Fibroblast of skin of right quadriceps (primary cell): ENCODE measurements at places on chromosomes 12 and 14.

DNA sequence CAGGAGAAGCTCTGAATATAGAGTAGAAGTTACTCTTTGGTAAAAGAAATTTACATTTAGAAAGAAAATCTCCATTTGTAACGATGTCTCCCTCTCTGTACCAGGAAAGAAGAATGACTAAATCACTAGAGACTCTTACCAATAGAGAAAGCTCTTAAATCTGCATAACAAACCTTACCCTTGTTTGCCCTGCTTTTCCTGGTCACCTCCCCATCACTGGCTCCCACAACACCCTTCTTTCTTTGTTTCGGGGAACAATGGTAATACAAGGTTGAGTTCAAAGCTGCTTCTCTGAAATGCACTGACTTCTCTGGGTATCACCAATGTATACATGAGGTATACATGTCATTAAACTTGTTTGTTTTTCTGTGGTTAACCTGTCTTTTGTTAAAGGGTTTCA lies 351.1 kb upstream of the FLRT2 start:
- no peak for DNase-seq

GRCh38 chr12:53101931-53102781 lies 1.1 kb upstream of the SOAT2 start:
- no peak for DNase-seq

DNA sequence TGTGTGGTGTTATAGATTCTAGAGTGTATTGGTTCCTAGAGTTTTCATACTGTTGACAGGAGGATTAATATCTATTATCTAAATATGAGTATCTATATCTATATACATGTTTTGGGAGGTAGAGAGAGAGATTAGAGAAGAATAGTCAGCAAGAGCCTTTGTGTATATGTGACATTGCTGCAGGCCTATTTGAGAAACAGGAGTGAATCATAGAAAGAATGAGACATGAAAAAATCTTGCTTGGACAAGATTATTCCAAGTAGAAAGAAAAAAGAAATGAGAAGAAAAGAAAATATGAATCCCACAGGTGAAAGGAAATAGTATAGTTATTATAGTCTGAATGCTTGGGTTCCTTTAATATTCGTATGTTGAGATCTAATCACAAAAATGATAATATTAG lies 720.4 kb downstream of the RERGL start:
- no peak for DNase-seq

GRCh38 chr14:102888748-102889147 lies 33.7 kb upstream of the AMN start:
- no peak for DNase-seq

- DNase-seq = no peak
These were observed 47.2 kb upstream of the KTN1 start for GRCh38 chr14:55532645-55533344.

GRCh38 chr12:2825132-2825531 lies 9.7 kb downstream of the NRIP2 start:
- no peak for DNase-seq

- no peak for DNase-seq
These were observed 90.7 kb downstream of the NINJ2 start for GRCh38 chr12:572532-572899.

DNA sequence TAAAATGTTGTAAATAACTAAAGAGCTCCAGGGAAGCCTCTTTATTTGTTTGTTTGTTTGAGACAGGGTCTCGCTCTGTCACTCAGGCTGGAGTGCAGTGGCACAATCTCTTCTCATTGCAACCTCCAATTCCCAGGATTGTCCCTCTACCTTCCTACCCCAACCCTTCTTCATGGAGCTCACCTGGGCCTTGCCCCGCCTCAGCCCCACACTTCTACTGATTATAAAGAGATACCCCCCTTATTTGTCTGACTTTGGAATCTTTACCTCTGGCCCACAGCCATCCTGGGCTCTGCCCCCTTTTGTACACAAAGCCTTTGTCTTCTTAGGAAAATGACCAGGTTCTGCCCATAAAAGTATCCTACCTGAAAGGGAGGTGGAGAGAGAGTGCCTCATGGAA lies 9.1 kb upstream of the BLTP3B start:
- DNase-seq = no peak

DNA sequence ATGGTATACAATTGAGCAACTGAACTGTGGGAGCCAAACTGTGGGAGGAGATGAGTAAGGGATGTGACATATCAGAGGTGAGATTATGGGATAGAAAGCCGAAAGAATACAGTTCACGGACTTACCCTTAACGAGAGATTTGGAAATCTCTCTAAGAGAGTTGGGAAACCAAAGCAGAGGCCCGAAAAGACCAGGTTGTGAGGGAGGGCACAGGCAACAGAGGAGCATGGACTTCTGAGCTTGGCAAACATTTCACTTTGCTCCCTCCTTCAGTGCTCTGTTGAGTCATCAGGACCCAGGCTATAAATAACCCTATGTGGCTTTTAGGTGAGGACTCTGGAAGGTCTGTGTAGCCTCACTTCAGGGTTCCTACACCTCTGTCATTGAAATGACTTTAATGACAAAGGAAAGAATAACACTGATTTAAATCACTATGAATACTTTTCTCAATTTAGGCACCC lies 120.6 kb downstream of the TGFB3 start:
- peak; percentile 56 for DNase-seq

DNA sequence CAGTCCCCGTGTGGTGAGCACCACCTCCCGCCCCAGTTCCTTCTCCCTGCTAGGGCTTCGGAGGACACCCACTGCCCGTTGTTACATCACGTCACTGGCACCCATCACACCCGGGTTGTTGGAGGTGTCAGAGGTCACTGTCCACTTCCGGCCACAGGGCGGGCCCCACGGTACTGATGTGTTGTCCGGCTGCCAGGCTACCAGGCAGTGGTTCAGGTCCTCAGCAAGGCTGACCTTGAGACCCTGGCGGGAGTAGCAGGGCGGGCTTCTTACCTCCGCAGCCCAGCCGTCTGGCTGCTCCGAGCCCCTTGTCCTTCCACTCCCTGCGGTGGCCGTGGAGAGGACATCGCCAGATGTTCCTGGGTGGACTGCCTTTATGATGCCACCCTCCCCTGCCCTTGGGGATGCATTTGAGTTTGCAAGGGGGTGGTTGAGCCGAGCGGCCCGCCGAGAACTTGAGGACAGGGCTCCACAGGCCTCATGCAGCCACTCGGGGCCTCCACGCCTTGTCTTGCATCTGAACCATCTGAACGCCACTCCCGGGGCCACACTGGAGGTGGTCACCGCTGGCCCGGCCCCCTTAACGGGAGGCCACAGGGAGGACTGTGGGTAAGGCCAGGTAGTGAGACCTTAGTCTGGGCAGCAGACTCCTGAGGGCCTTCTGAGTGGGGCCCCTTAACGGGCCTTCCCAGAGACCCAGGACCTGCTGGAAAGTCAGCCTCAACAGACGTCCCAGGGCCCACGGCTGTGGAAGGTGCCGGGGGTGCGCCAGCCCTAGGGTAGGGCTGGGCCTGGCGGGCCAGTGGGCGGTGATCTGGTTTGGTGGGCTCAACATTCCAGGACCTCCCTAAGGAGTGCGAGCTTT lies 27.1 kb upstream of the PLD4 start:
- DNase-seq = no peak

GRCh38 chr14:104441275-104442106 lies 138.1 kb upstream of the C14orf180 start:
- no peak for DNase-seq

GRCh38 chr14:71474301-71475265 lies 457.6 kb upstream of the RGS6 start:
- DNase-seq = no peak

DNA sequence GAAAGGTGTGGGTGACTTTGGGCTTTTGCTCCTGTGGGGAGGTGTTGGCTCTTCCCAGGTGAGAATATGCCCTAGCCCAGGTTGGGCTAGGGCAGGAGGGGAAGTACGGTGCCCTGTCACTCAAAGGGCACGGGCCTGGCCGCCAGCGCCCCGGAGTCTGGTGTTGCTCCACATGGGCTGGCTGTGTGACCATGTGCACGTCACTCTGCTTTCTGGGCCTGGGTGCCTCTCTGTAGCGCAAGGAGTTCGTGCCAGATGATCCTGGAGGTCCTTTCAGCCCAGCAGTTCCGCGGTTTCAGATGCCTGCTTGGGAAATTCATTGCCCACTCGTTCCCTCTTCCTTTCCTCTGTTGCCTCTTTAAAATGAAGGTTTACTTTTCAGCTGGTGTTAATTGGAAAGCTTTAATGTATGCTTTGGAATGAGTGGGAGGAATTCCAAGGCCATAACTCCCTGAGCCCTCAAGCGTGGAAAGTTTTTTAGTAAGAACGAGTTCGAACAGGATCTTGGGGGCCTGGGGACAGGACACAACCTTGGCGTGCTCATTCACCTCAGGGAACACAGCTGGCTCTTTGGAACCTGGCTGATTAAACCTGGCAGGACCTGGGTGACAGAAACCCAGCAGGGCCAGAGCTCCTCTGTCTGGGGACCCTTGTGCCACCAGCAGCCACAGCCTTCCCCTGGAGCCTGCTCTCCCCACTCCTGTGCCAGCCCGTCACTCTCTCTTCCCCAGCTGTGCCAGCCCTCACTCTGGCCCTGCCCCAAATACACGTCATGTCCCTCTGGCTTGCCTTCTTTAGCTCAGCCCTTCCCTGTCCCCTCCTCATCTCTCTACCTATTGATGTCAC lies 42.8 kb downstream of the TSPAN9 start:
- DNase-seq = peak; percentile 66

DNA sequence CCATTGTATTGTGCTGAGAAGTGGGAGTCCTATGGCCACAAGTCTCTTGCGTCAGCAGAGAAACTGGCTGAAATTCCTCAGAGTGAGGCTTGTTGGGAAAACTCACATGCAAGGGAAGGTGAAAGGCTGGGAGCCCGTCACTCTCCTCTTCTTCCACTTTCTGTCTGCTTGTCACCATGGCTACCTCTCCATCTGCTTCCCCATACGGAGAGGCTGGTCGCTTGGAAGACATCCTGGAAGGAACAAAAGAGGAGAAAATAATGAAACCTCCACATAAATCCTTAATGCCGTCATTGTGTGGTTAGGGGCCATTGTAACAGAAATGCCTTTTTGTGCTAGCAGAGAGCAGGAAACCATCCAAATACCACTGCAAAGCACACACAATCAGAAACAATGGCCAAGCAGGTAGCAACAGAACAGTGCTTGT lies 53.7 kb downstream of the SOX5 start:
- peak; percentile 1 for DNase-seq

GRCh38 chr12:94208622-94208966 lies 60.2 kb downstream of the PLXNC1 start:
- DNase-seq = no peak

GRCh38 chr12:50394469-50395029 lies 1.9 kb downstream of the FAM186A start:
- DNase-seq = peak; percentile 65

DNA sequence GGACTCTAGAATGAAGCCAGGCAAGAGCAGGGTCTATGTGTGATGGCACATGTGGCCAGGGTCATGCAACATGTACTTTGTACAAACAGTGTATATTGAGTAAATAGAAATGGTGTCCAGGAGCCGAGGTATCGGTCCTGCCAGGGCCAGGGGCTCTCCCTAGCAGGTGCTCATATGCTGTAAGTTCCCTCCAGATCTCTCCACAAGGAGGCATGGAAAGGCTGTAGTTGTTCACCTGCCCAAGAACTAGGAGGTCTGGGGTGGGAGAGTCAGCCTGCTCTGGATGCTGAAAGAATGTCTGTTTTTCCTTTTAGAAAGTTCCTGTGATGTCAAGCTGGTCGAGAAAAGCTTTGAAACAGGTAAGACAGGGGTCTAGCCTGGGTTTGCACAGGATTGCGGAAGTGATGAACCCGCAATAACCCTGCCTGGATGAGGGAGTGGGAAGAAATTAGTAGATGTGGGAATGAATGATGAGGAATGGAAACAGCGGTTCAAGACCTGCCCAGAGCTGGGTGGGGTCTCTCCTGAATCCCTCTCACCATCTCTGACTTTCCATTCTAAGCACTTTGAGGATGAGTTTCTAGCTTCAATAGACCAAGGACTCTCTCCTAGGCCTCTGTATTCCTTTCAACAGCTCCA lies 39.6 kb downstream of the DAD1 start:
- no peak for DNase-seq

DNA sequence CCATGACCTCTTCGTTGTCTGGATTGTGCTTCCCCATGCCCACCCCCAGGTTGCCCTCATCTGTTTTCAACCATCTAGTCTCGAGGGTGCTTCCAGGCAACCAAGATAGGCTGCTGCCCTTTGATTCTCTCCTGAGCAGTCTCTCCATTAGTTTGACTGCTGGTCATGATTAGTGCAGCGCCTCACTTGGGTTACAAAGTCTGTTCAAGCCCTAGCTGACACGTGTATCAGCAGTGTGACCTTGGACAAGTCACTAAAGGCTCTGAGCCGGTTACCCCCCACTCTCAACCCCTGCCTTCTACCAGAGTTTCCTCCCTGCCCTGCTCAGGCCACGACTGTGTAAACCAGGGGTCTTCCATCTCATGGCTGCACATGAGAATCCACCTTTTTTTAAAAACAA lies 185.3 kb upstream of the PWP1 start:
- no peak for DNase-seq

DNA sequence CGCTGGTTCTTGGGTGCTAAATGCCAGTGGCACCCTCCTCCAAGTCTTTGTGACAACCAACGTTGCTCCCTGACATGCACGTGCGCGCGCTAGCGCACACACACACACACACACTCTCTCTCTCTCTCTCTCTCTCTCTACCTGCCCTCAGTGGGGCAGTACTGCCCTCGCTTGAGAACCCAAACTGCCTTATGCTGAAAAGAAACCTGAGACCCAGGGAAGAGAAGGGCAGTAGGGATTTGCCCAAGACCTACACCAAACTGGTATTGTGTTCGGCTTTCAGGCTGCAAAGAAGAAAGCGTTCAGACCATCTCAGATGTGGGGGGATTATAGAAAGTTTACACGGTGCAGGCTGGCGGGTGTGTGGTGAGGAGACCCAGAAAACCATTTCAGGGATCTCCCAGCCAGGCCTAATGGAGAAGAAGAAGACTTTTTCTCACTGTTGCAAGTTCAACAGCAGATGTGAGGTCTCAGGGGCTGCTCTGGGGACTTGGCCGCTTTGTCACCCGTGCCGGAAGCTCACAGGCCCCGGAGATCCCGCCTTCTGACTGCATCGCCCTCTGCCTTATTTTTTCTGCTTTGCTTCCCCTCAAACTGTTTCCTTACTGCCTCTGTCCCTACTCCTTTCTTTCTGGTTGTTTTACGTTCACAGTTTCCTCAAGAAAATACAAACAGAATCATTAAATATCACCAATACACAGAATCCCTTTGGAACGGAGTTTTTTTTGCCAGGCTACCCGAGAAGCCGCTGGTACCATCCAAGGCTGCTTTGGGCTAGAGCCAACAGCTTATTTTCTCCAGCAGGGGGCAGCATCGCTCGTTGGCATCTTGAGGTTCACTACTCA lies 82.4 kb downstream of the PPM1A start:
- DNase-seq = peak; percentile 39
